ENCODE measurements at places on chromosomes 12 and 14. TPM values are rescaled to one million over a fixed set of nuclear protein-coding genes. Genes with fewer than 3 reads are reported as not detected.
A peak's percentile ranks its signal among the peaks of the same experiment; 100 is the strongest.

Gene SMOC1
- total RNA-seq, result 0.45 TPM

Gene TAS2R42
- not detected for total RNA-seq

Gene SLC8A3
- total RNA-seq, result 0.12 TPM

Gene MEG3
- 20.6 TPM for total RNA-seq

Gene GNB3
- total RNA-seq, result 5.4 TPM

Gene COX14
- total RNA-seq, result 237 TPM

Gene HCAR3
- 0.12 TPM for total RNA-seq

Gene LRRC10
- total RNA-seq, result 50.8 TPM

Gene KIF26A
- 6.0 TPM for total RNA-seq

Gene FKBP11
- total RNA-seq, result 6.3 TPM

Gene CCDC177
- total RNA-seq, result not detected

Gene CACNA2D4
- 1.0 TPM for total RNA-seq

Gene OVCH1
- total RNA-seq, result 0.07 TPM

GRCh38 chr12:71848212-71848611 lies 8.7 kb downstream of the TBC1D15 start:
- DNase-seq, result no peak

GRCh38 chr12:63941166-63941800 lies 96.8 kb downstream of the SRGAP1 start:
- DNase-seq, result no peak

GRCh38 chr12:57222286-57223190 lies 5.9 kb downstream of the NXPH4 start:
- DNase-seq, result no peak

GRCh38 chr14:104688505-104689108 lies 811 bp upstream of the INF2 start:
- peak; percentile 61 for DNase-seq

DNA sequence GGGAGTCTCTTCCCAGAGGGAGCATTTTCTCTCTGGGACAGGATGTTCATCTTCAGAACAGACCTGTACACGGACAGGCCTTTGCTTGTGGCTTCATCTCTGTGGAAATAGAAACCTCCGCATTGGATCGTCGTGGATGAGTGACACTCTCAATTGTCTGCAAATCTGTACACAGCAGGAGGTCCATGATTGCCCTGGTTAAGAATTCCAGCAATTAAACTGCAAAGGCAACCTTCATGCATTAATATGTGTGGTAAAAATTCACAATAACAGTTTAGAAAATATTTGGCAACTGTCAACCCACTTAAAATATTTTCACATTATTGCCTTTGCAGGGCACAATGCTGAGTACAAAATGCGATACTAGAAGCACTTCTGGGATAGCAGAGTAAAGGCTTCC lies 149.8 kb upstream of the SFSWAP start:
- no peak for DNase-seq

DNA sequence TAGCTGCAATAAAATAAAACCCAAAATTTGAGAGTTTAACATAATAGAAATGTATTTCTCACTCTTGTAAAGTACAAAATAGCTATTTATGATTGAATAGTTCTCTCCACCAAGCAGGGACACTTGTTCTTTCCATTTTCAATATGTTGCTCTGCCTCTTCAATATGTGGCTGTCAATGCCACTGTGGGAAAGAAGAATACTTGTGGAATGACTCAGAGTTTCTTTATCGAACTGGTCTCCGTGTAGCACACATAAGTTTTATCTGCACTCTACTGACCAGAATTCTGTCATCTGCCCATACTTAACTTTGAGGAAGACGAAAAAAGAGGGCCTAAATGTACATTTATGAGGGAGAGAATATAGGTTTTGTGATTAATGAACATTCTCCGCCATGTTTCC lies 256.9 kb downstream of the ATXN7L3B start:
- no peak for DNase-seq

DNA sequence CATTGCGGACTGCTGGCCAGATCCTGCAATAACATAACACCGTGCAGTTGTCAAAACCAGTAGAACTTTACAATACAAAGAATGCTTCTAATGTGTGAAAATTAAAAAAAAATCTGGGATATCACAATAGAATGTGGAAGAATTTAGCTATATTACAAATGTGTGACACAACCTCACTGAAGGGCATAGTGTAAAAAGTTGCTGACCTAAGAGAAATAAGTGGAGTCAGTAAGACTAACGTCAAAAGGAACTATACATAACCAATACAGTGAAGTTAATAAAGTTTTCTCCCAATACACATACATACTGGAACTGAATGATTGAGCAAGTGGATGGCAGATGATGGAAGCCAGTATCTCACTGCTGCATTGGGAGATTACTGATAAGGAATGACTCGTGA lies 12.4 kb downstream of the OR6C74 start:
- no peak for DNase-seq

- no peak for DNase-seq
These were observed 26.8 kb downstream of the AMN start for GRCh38 chr14:102949062-102949800.

GRCh38 chr12:25135531-25136154 lies 59.3 kb downstream of the DNAI7 start:
- DNase-seq, result no peak

DNA sequence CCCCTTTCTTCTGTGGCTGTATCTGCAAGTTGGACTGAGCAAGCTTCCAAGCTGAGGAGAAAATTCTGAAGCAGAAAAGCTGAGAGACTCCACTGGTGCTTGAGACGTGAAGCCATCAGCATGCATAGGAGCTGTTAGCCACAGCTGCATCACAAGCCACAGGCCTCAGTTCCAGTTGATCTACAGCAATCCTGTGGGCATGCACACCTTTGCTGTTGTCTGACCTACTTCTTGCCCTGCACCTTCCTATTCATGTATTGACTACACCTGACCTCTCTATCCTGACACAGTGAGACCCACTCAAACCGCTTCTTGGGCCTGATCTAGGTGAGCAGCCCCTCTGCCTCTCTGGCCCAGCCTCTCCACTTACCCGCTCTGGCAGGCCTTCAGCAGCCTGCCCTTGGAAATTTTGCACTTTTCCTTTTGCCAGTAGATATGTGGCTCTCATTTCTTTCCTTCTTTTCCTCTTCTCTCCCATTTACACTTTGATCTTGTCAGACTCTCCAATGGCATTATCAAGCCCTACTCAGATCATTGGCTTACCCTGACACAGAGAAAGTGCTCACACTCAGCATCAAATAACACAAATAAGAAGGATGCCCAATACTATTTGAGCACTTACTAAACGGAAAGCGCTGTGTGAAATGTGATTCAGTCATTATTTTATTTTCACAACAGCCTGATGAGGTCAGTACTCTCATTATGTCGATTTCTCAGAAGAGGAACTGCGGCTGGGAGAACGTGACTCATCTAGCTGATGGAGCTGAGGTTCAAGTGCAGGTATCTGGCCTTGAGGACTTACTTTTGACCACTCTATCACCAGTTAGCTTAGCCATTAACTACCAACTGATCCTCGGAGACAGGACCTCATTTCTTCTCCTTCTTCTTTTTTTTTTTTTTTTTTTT lies 21.9 kb upstream of the PTGR2 start:
- DNase-seq, result no peak

DNA sequence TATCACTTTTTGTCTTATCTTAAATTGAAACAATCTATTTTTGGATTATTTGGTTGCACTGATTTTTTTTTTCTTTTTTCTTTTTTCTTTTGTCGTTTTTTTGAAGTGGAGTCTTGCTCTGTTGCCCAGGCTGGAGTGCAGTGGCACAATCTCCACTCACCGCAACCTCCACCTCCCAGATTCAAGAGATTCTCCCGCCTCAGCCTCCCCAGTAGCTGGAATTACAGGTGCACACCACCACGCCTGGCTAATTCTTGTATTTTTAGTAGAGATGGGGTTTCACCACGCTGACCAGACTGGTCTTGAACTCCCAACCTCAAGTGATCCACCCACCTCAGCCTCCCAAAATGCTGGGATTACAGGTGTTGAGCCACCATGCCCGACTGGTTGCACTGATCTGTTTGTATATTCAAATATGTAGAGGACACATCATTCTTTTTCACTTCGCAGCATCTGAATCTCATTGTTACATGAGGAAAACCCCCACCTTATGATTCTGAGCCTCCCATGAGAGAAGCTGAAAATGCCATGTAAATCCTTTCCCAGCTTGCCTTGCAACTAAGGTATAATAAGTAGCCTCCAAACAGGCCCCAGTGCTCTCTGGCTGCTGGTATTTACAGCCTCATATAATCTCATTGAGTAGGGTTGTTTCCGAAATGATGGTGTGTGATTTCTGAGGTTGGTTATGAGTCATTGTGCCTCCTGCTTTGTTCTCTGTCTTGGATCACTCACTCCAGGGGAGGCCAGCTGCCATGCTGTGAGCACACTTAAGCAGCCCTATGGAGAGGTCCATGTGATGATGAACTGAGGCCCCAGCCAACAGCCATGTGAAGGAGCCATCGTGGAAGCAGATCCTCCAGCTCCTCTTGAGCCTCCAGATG lies 5.2 kb upstream of the HSP90B1 start:
- no peak for DNase-seq

DNA sequence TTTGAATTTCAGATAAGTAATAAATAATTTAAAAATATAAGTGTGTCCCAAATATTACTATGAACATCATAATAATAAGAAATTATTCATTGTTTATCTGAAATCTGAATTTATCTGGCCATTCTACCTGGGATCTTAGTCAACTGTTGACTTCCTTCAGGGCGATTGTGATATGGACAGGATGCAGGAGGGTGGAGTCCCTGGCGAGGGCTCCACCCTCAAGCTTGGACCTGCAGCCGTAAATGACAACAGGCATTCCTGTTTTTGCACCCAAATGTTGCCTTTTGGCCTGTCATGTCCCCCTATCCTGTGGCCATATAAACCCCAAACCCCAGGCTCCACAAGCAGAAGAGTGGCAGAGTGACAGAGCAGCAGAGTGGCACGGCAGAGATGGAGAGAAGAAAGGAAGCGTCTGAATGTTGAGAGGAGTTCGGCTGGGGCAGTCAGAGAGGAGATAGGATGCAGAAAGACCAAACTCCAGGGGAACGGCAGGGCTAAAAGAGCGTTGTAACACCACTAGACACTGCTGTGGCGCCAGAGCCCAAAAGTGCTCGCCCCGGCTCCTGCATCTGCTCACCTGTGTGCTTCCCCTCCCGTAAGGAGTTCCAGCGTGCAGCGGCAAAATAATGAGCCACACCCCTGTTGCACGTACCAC lies 39.4 kb upstream of the FUT8 start:
- DNase-seq, result no peak

DNA sequence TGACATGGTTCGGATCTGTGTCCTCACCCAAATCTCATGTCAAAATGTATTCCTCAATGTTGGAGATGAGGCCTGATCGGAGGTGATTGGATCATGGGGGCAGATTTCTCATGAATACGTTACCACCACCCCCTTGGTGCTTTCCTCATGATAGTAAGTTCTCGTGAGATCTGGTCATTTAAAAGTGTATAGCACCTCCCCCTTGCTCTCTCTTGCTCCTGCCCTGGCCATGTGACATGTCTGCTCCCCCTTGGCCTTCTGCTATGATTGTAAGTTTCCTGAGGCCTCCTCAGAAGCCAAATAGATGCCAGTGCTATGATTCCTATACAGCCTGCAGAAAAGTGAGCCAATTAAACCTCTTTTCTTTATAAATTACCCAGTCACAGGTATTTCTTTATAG lies 7.1 kb downstream of the OR6C68 start:
- no peak for DNase-seq

DNA sequence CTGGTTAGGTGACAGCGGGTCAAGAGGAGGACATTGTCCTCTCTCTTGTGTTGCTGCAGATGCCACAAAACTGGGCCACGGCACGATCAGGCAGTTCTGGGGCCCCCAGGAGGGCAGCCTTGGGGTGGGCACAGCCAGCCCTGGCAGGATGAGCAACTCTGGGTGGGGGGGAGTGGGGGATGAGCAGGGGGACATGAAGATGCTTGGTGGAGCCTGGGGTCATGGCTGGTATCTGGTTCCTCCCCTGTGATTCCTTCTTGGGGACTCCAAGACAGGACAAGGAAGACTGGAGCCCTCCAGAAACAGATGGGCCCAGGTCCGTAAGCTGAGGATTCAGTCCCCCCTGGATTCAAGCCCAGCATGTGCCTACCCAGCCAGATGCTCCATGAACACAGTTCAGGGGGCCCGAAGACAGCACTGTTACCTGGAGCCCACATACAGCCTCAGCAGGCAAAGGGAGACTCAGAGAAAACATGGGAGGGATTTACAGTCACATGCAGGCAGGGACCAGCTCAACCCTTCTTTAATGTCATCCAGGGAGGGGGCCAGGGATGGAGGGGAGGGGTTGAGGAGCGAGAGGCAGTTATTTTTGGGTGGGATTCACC lies 10.4 kb downstream of the SERPINA1 start:
- DNase-seq, result no peak

GRCh38 chr14:69997849-69998248 lies 118.6 kb downstream of the SMOC1 start:
- no peak for DNase-seq

DNA sequence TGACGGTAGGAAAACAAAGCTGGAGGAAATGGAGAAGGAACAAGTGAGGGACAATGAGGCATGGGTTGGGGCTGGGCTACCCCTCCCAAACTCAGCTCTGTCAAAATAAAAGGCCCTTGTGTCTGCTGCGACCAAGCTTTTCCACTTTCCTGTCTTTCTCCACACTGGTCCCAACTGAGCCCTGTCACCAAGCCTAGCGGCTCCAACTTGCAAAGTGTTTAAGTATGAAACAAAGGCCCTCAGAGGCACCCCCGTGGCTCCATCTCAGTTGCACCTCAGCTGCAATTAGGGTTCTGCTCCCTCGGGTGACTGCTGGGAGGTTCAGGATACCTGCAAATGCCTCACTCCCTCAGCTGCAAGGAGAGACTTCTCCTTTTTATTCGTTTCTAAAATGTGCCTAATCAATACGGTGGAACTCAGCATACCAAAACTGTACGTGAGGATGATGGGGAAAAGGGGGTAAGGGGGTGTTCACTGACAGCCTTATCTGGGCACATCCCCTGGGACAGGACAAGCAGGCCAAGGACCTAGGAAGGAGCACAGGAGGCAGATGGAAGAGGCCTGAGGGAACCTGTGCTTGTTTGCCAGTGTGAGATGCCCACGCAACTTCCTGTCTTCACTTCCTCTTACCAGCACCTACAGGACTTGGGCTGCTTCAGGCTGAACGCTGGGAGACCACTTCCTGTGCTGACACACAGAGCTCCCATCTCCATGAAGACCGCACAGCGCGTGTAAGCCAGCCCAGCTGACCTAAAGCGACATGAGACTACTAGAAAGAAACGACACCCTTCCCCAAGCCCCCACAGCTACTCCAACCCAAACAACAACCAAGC lies 8.9 kb downstream of the VAMP1 start:
- peak; percentile 43 for DNase-seq

DNA sequence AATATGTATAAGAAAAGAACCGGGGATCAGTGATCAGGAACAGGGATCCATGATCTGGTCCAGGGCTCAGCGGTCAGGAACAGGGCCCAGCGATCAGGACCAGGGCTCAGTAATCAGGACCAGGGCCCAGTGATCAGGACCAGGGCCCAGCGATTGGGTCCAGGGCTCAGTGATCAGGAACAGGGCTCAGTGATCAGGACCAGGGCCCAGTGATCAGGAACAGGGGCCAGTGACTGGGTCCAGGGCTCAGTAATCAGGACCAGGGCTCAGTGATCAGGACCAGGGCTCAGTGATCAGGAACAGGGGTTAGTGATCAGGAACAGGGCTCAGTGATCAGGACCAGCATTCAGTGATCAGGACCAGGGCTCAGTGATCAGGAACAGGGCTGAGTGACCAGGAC lies 56.3 kb downstream of the TMEM121 start:
- DNase-seq, result no peak

All from left ventricle myocardium superior (tissue), 1 donor.